ENCODE measurements at places on chromosomes 6 and 20.

GRCh38 chr6:129104560-129104959, 221.6 kb downstream of the LAMA2 start:
- no peak for DNase-seq

- no peak for DNase-seq
Observed at GRCh38 chr20:47875297-47876025, 90.2 kb upstream of the SULF2 start.

- peak; percentile 40 for DNase-seq
Observed at GRCh38 chr6:28542440-28543296, 17.0 kb downstream of the GPX5 start.

- no peak for DNase-seq
Observed at GRCh38 chr20:49361862-49362660, 84.2 kb upstream of the ZNFX1 start.

DNA sequence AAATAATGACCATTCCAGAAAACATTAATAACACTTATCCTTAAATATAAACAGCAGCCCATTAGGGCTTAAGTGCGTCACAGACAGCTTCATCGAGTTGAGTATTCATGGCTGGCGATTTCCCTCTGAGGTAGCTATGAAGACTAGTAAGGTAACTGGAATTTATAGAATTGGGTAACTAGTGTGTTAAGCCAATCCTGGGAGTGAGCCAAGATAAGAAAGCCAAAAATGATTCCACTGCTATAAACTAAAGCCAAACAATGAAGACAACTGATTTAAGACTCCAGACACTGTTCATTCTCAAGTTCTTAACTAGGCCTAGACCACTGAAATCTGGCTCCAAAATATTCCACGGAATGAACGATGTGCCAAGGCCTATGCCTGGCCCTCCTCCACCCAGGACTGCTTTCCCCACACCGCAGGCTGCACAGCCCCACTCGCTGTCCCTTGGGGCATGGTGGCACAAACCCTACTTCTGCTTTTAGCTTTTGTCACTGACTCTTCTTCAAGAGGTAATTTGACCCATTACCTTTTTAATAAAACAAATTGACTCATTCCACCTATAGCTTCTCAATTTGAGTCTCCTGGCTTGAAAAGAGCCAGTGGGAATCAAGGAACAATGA, 66.0 kb downstream of the BLOC1S5 start:
- DNase-seq, result no peak

DNA sequence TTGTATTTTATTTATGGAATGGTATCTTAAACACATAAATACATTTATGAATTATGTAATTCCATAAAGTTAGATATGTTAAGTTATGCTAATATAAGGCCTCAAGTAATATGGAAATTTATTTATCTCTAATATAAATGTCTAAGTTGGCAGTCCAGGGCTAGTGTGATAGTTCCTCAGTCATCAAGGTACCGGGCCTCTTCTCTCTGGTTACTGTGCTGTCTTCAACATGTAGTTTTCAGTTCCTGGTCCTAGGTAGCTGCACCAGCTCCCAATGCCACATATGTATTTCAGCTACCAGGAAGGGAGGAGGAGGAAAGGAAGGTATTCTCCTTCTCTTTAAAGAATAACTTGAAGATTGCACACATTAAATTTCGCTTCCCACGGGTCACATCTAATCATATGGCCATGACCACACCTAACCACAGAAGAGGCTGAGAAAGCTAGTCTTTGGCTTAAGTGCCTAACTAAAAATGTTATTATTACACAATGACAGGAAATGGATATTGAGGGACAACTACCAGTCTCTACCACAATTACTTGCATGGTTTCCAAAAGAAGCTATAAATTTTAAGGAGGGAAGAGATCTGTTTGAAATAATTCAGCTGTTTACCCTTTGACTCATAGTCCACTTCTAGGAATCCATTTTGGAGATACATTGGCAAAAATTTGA, 68.6 kb downstream of the BCKDHB start:
- DNase-seq, result no peak

- no peak for DNase-seq
Observed at GRCh38 chr6:1714654-1715053, 104.9 kb downstream of the FOXC1 start.

- no peak for DNase-seq
Observed at GRCh38 chr6:97215157-97215769, 67.8 kb downstream of the MMS22L start.

DNA sequence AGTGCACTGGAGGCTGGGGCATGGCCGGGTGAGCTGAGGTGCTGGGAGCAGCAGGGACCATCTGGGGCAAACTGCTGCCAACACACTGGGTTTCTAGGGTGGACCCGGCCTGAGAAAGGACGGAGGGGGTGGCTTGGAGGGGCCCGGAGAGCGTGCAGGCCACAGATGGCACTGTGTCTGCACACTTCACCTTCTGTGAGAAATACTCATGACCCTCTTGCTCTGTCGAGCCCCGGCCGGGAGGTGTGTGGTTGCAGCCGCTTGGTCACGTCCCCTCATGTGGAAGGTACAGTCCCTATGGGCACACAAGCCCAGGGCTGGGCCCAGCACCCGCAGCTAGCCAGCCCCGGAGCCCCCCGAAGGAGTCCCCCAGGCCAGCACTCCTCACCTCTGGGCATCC, 59.7 kb downstream of the RBM38 start:
- DNase-seq, result no peak

- DNase-seq, result no peak
Observed at GRCh38 chr6:118722829-118723813, 71.7 kb upstream of the CEP85L start.

GRCh38 chr20:37414224-37415035, 68.5 kb downstream of the SRC start:
- no peak for DNase-seq

GRCh38 chr6:167703781-167704180, 122.9 kb upstream of the AFDN start:
- no peak for DNase-seq

- DNase-seq, result peak; percentile 79
Observed at GRCh38 chr6:108578595-108579327, 18.0 kb downstream of the FOXO3 start.

DNA sequence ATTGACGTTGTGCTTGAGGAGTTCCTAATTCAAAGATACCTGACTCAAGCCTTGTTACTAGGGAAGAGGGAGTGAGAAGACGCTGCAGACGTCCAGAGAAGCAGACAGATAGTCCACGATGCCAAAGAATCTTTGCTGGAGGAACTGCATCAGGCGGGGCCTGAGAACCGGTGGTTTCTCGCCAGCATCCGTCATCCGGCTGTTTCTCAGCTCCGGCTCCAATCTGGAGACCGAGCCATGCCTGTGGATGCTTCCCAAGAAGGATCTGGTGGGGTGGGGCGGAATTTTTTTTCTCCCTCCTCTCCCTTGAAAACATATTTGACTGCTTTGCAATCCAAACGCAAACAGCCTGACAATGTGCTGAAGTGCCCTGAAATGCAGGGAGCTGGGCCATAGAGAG, 125.8 kb upstream of the SRSF6 start:
- no peak for DNase-seq

GRCh38 chr6:150025201-150025917, at the start of gene RAET1L:
TSS of gene RAET1L (minus strand) at chr6:150025532. CDS start at chr6:150025471, 61 bp downstream.
- no peak for DNase-seq

DNA sequence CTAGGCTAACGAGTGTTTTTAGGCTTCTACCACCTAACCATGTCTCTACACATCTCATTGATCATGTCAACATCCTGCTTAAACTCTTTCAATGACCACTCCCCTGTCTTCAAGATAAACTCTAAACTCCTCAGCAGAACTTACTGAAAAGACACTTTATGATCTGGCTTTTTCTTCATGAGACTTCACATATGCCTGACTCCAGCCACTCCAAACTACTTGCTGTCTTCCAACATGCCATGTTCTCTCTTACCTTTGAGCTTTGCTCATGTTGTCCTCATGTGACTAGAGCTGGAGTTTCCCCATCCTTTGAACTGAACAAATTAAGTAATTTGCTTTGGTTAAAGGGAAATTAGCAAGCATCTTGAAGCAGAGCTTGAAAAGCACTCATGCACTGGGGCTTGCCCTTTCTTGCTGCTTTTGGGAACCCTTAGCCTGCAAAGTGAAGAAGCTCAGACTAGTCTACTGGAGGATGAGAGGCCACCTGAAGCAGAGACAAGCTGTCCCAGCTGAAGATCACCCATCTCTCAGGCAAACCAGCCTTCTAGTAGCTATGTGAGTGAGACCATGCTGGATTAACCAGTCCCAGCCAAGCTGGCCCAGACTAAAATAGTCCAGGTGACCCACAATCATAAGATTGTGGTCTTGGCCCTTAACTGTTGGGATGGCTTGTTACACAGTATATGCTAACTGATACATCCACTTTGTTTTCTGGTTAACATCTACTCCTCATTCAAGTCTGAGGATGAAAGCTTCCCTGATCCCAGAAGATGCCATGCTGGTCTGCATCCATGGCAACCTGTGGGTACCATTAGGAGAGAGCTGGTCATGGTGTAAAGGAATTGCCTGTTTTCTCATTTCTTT, 235.8 kb downstream of the GMPR start:
- DNase-seq, result no peak

- no peak for DNase-seq
Observed at GRCh38 chr6:131754715-131755567, 44.1 kb upstream of the CTAGE9 start.

DNA sequence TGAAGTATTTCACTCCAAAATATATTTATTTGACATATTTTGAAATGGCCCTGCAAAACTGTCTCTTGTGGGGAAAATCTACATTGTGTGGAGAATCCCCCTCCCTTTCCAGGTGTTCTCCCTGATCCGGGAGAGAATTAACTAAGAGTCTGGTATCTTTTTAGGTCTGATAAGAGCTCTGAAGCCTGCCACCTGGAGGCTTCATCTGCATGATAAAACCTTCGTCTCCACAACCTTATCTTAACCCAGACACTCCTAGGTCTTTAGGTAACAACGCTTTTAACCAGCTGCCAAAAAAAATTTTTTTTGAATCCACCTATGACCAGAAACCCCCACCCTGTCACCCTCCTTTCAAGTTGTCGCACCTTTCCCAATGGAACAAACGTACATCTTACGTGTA, 43.0 kb downstream of the FAM184A start:
- DNase-seq, result no peak

DNA sequence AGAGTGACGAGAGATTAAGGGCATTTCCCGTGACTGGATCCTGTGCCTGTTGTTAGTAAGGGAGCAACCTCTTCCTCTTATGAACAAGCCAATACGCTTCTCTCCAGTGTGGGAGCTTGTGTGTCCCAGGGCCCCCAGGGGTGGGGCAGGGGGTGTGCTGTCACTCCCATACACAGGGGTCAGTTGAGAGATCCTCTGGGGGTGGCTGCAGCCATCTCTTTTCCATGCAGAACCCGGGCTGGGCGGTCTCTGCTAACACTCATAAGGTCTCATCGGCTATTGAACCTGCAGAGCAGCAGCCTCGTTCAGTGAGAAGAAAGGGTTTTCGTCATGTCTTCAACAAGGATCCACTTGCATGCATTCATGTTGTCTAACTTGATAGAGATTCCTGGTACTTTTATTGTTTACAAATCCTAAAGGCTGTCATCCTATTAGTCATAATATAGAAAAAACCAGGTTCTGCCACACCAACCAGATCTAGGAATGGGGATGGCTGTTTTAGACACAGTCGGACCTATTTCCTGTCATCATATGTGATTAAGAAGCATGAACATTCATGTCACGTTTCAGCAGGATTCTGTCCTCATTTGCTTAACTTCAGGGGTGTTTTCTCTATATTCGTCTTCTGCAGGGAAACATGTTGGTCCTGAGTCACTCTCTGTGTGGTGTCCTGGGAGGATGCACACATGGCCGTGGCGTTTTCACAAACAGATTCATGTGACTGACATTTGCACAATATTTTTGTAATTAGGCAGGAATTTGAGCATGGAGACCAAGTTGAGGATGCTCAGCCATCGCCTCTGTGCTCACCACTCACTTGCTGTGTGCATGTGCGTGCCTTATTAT, 13.3 kb upstream of the THBS2 start:
- no peak for DNase-seq

- DNase-seq, result no peak
Observed at GRCh38 chr6:80333342-80333741, 226.9 kb downstream of the BCKDHB start.

DNA sequence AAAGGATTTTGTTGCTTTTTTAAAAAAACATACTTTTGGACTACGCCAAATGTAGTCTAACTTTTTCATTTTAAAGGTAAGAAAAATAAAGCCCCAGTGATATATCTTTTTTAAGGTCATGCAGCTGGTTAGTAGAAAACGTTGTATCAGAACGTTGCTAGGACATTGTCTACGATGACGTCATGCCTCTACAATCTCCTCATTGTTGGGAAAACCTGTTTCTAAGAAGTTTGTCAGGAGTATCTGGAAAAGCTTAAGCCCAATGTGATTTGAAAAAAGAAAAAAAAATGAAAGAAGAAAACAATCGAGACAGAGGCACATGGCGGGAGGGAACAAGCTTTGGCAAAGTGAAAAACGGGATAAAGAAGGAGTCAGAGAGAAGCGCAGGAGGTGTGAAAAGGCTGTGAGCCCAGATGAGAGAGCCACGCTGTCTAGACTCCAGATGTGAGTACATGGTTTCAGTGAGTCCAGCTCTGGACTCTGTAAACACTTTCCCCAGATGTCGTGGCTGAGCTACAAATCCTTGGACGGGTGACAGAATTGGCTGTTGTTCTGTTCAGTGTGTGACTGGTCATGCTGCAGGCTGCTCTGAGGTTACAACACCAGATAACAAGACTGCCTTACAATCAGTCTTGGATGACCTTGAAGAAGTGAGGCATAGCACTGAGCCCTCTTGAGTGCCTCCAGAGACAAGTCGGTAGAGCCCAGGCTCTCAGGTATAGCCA, 656.7 kb upstream of the ID4 start:
- DNase-seq, result no peak

- no peak for DNase-seq
Observed at GRCh38 chr6:137884149-137884909, 17.3 kb downstream of the TNFAIP3 start.

GRCh38 chr6:69871107-69871506, 4.8 kb downstream of the COL19A1 start:
- no peak for DNase-seq

- DNase-seq, result no peak
Observed at GRCh38 chr6:132931936-132932514, 117.7 kb downstream of the RPS12 start.

- DNase-seq, result peak; percentile 9
Observed at GRCh38 chr6:158807515-158808441, 11.4 kb downstream of the EZR start.

- no peak for DNase-seq
Observed at GRCh38 chr6:112429226-112429625, 82.1 kb downstream of the RFPL4B start.

- DNase-seq, result no peak
Observed at GRCh38 chr20:32248043-32248442, 29.4 kb upstream of the KIF3B start.

- DNase-seq, result no peak
Observed at GRCh38 chr20:10591946-10592521, 81.8 kb downstream of the JAG1 start.

GRCh38 chr6:156602066-156602385, 175.2 kb upstream of the ARID1B start:
- DNase-seq, result no peak

Measured in right lobe of liver (tissue), 6 donors.